ENCODE measurements at places on chromosomes 1 and 21.
A peak's percentile ranks its signal among the peaks of the same experiment; 100 is the strongest.

- DNase-seq = no peak
Observed at GRCh38 chr1:23902321-23903278, 10.6 kb downstream of the CNR2 start.

GRCh38 chr1:244796719-244797406, 38.6 kb upstream of the COX20 start:
- DNase-seq = peak; percentile 44

DNA sequence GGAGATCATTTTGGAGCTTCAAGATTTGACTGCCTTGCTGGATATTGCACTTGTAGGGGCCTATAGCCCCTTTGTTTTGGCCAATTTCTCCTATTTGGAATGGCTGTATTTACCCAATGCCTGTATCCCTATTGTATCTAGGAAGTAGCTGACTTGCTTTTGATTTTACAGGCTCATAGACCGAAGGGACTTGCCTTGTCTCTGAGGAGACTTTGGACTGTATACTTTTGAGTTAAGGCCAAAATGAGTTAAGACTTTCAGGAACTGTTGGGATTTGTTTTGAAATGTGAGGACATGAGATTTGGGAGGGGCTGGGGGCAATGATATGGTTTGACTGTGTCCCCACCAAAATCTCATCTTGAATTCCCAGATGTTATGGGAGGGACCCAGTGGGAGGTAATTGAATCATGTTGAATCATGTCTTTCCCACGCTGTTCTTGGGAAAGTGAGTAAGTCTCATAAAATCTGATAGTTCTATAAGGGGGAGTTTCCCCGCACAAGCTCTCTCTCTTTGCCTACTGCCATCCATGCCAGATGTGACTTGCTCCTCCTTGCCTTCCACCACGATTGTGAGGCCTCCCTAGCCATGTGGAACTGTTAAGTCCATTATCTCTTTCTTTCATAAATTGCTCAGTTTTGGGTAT, 276.1 kb downstream of the LMX1A start:
- DNase-seq = no peak

DNA sequence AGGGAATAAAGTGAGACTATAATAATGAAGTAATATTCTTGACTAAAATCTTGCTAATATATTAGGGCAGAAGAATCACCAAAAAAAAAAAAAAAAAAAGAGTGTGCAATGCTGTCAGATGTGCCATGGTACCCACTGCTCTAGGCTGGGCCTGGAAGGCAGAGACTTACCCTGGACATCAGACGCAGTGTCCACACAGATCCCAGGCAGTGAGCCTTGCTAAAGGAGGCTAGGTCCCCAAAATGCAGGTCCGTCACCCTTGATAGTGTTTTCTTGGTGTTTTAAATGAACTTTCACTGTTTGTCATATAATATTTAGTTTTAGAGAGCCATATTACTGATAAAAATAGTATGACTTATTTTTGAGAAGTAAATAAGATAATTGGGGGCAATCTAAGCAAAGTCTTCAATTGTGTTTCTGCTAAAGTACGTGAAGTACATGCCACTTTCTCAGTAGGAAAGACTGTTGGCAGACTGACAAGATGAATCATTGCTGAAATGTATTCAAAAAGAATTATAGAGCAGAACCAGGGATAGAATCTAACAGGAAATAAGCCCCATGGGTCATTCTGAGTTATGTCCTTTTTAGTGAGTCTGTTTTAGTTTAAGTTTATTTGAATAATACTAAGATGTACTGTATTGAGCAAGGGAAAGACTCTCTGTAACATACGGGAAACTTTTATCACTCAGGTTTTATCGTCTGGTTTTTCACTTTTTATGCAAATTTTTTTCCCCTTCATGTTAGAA, 74.6 kb upstream of the PDC start:
- DNase-seq = no peak

GRCh38 chr1:157312082-157312812, 174.1 kb upstream of the ETV3 start:
- no peak for DNase-seq

DNA sequence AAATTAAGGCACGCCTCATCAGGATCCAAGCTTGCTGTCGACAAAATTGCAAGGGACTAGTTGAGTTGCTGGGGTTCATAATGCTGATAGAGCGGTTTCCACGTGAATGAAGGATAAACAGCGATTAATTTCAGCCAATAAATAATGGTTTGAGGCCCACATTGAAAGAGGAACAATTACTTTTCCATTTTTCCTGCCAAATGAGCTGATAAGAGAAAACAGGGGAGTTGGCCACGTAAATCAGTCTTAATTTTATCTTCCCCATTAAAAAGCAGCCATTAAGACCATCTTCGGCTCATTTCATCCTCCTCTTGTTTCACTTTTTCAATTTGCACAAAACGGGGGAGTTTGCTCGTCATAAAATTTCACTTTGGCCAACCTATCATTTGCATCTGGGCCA, 235.5 kb upstream of the RRP15 start:
- no peak for DNase-seq

DNA sequence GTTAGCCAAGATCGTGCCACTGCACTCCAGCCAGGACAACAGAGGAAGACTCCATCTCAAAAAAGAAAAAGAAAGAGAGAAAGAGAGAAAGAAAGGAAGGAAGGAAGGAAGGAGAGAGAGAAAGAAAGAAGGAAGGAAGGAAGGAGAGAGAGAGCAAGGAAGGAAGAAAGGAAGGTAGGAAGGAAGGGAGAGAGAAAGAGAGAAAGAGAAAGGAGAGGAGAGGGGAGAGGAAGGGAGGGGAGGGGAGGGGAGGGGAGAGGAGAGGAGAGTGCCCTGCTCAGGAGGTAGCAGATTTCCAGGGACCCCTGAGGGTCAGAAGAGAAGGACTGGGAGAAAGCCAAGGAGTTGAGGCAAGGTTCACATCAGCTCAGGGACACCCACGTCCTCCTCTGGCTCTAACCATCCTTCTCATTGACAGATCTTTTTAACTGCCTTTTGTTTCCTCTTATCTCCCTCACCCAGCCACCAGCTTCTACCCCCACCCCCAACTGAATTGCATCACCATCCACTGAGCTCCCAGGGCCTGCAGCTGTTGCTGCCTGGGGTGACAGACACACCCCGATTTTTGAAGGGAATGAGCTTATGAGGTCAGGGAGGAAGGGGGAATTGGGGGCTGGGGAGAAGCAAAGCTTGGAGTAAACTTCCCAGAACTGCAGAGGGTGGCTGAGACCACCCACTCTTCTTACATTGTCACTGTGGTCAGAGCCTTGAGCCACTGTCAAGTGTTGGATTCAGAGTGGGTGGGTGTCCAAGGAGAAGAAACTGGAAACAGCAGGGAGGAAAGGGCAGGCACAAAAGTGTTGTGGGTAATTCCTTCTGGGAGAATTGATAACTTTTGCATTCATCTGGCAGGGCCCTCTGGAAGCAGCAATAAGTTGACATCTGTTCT, 91.6 kb downstream of the GLUL start:
- DNase-seq = peak; percentile 60

DNA sequence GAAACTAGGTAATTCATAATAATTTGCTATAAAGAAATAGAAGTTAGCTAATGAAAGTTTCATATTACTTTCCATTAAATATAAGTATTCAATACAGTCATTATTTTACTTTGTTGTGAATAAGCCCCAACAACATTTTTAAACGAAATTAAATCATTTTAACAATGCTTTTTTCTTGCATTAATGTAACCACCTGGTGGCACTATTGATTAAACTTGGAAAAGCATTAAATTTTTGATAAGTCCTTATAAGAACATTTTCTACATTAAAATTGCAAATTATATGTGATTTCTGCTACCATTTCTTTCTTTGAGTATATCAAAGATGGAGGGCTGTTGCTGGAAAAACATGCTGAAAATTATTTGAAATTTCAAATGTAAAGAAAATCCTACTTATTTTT, 918.8 kb upstream of the TMPRSS15 start:
- DNase-seq = no peak

All from pancreas (tissue), 10 donors.